ENCODE measurements at places on chromosomes 7 and 10. TPM values are rescaled to one million over a fixed set of nuclear protein-coding genes. Genes with fewer than 3 reads are reported as not detected.

Gene IGF2BP3
- 28.8 TPM for total RNA-seq

Gene ABCB1
- not detected for total RNA-seq

Gene SRGN
- 68.1 TPM for total RNA-seq

Gene ZEB1
- total RNA-seq, result 6.3 TPM

Gene POR
- 105 TPM for total RNA-seq
